H1 (cell line): ENCODE measurements at places on chromosomes 13 and 19.
A peak's percentile ranks its signal among the peaks of the same experiment; 100 is the strongest.

GRCh38 chr19:31057476-31057875 is 291.8 kb downstream of the TSHZ3 start:
- H3K27ac ChIP-seq = no peak overlapping the region
- no peaks in the 10 kb centered on the region for H3K27me3 ChIP-seq
- no peak overlapping the region for H3K4me3 ChIP-seq
- H3K36me3 ChIP-seq = no peaks in the 10 kb centered on the region

DNA sequence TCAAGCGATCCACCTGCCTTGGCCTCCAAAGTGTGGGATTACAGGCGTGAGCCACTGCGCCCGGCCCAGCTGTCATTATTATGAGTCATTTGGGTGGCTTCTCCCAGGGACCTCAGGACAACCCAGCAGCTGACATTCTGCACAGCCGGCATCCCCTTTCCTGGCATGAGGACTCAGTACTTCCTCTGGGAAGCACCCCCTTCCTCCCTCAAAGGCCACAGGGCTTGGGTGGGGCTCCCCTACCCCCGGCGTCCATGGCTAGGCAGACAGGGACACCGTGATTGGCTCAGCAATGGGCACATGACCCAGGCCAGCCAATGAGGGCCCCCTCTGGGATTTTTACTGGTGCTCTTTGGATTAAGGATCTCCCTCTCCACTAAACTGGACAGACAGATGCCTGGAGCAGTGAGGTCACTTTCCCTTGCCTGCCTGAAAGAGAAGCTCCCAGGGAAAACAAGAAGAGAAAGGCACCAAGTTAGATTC is 6.0 kb downstream of the KANK2 start:
- H3K36me3 ChIP-seq = peaks cover 27% of the 10 kb centered on the region
- no peaks in the 10 kb centered on the region for H3K4me1 ChIP-seq
- H3K27me3 ChIP-seq = no peaks in the 10 kb centered on the region
- DNase-seq = peak; percentile 59

DNA sequence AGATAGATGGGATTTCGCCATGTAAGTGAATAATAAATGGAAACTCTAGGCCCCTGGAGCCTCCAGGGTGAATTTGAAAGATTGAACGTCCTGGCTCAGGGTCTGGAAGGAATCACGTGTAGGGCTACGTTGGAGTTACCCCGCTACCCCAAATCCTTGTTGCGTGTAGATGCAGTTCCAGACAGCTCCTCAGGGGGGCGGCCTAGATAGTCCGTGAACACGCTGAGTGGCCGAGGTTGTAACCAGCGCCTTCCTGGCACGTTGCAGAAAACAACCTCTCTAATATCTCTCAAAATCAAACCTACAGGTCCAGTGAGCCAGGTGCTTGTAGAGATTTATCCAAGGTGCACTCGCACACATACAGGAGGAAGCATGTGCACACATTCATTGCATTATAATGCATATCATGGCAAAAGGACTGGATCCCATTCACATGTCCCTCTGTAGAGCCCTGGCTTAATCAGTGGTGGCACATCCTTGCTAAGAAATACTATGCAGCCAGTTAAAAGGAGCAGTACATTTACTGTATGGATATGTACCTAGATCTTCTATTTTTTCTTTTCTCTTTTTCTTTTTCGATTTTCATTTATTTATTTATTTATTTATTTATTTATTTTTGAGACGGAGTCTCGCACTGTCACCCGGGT is 2.5 kb upstream of the KEAP1 start:
- no peak overlapping the region for H3K4me3 ChIP-seq
- no peak overlapping the region for H3K27ac ChIP-seq
- no peaks in the 10 kb centered on the region for H3K4me1 ChIP-seq

- DNase-seq = no peak
- H3K27ac ChIP-seq = no peak overlapping the region
- H3K4me3 ChIP-seq = no peak overlapping the region
- no peaks in the 10 kb centered on the region for H3K27me3 ChIP-seq
Observed at GRCh38 chr19:47650700-47651099, 41.8 kb downstream of the BICRA start.

DNA sequence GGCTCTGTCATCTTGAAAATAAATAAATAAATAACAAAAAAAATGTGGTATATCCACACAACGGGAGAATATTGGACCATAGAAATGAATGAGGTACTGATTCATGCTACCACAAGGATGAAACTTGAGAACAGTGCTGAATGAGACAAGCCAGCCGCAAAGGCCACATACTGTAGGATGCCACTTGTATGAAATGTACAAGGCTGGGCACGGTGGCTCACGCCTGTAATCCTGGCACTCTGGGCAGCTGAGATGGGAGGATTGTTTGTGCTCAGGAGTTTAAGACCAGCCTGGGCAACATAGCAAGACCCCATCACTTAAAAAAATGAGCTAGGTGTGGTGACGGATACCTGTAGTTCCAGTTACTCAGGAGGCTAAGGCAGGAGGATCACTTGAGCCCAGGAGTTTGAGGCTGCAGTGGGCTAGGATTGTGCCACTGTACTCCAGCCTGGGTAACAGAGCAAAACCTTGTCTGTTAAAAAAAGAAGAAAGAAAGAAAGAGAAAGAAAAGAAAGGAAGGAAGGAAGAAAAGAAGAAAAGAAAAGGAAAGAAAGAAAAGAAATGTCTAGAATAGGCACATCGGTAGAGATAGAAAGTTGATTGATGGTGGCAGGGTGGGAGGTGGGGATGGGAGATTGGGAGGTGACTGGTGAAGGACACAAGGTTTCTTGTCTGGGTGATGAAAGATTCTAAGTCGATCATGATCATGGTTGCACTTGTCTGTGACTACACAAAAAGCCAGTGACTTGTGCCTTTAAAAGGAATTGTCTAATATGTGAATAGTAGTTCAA is 20.3 kb downstream of the HPN start:
- H3K27me3 ChIP-seq = peaks cover 2% of the 10 kb centered on the region; the same call in 1 of the 2 replicates
- no peak for DNase-seq
- H3K27ac ChIP-seq = no peak overlapping the region
- H3K36me3 ChIP-seq = no peaks in the 10 kb centered on the region

DNA sequence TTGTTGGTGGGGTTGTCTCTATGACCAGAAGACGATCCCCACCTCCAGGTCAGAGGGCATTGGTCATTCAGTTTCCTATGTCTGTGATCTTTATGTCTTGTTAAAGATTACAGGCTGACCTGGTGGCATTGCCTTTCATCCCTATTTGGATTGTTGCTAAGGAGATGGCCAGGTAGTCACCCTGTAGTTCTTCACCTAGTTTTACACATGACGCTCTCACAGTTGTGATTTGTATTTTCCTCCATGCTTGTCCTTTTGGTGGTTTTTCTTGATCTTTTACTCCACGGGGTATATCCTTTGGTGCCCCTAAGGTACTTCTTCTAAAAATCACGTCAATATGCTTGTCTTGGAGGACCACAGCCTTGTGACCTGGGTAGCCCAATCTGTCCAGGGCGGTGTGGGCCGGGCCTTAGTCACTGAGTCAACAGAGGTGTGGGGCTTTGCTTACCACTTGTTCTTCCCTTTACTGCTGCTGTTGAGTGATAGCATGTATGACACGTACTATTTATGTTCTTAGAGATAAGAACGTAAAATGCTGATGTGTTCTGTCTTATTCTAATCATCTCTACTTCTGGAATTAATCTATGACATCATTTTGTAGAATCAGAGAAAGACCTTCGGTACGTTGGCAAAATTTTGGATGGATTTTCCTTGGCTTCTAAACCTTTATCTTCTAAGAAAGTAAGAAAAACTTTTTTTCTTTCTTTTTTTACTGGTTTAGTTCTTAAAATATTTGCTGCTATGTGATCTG is 20.1 kb downstream of the GPATCH1 start:
- H3K36me3 ChIP-seq = peaks cover 11% of the 10 kb centered on the region
- no peak for DNase-seq
- H3K27me3 ChIP-seq = no peaks in the 10 kb centered on the region
- H3K4me1 ChIP-seq = no peaks in the 10 kb centered on the region
- H3K4me3 ChIP-seq = no peak overlapping the region
- no peak overlapping the region for H3K27ac ChIP-seq

DNA sequence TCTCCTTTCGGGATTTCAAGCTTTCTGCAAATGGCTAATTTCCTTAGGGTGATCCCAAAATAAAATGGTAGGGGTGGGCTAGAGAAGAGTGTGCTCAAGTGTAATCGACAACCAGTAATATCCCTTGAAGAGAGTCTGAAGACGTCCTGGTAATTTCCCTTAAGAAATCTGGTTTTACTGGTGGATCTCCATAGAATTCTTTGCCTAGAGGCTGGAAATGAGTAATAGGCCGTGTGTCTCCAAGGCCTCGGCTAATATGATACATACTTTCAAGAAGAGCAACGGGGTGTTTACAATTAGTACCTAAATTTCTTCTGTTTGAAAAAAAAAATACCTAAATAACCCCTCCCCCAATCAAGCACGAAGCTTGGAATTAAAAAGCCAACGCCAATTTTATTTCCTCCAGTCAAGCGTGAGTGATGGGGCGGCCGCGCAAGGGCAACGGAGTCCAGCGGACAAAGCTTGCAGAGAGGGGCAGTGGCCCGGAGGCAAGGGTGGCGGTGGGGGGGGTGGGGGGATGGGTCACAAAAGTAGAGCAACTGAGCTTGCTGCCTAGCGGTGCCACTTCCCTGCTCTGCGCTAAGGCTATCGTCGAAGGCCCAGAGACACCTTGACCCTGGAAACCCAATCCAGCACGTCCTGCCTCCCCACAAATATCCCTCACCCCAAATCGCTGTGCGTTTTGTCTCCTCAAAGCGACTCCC is 7.8 kb downstream of the SOX21 start:
- H3K4me1 ChIP-seq = peaks cover 30% of the 10 kb centered on the region
- no peak overlapping the region; the same call in 1 of the 2 replicates for H3K4me3 ChIP-seq
- H3K36me3 ChIP-seq = no peaks in the 10 kb centered on the region
- peak; percentile 69 for DNase-seq

DNA sequence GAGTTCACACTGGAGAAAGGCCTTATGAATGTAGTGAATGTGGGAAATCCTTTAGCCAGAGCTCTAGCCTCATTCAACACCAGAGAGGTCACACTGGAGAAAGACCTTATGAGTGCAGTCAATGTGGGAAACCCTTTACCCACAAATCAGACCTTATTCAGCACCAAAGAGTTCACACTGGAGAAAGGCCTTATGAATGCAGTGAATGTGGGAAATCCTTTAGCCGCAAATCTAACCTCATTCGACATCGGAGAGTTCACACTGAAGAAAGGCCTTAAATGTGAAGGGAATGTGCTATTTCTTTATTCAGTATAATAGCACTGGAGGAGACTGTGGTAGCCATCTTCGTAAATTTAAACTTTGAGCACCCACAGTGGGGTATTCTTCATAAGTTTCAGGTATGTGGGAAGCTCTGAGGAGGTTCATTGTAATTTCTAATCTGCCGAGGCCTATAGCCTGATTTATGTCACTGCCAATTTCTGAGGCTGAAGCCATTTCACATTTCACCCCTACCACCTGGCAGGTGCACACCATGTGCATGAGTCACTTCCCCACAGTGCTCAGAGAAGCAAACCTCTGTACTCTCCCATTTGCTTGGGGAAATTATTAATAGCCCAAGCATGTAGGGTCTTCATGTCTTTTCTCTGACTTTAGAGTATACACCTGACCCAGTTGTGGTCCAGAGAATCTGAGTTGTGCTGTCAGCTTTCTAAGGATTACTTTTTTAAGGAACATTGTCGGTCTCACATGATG is 6.4 kb downstream of the ZNF551 start:
- DNase-seq = no peak
- H3K27me3 ChIP-seq = no peaks in the 10 kb centered on the region
- H3K4me1 ChIP-seq = no peaks in the 10 kb centered on the region; the same call in 1 of the 2 replicates
- peaks cover 28% of the 10 kb centered on the region for H3K36me3 ChIP-seq

- H3K4me3 ChIP-seq = no peak overlapping the region
- no peaks in the 10 kb centered on the region for H3K27me3 ChIP-seq
- H3K4me1 ChIP-seq = peaks cover 2% of the 10 kb centered on the region
- no peak for DNase-seq
- no peak overlapping the region for H3K27ac ChIP-seq
Observed at GRCh38 chr13:62593804-62594203, 1178.2 kb upstream of the PCDH20 start.

DNA sequence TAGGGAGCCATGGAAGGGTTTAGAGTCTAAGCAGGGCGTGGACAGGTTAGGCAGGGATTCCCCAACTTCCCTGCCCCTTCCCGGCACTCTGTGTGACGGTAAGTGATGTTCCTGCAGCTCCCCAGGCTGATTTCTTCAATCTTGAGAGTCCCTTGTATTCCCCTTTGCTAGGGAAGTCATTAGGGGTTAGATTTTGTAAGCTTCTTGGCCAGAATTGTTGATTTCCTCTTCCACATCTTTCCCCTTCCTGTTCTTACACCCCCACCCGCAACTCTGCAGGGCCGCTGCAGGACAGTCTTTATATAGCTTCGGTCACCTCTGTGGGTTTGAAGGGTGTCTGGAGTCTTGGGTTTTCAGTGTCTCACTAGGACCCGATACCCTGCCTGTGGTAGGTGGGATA is 10.6 kb upstream of the ADGRE1 start:
- H3K27me3 ChIP-seq = no peaks in the 10 kb centered on the region
- no peaks in the 10 kb centered on the region for H3K36me3 ChIP-seq
- H3K4me1 ChIP-seq = no peaks in the 10 kb centered on the region
- H3K4me3 ChIP-seq = no peak overlapping the region
- DNase-seq = no peak

DNA sequence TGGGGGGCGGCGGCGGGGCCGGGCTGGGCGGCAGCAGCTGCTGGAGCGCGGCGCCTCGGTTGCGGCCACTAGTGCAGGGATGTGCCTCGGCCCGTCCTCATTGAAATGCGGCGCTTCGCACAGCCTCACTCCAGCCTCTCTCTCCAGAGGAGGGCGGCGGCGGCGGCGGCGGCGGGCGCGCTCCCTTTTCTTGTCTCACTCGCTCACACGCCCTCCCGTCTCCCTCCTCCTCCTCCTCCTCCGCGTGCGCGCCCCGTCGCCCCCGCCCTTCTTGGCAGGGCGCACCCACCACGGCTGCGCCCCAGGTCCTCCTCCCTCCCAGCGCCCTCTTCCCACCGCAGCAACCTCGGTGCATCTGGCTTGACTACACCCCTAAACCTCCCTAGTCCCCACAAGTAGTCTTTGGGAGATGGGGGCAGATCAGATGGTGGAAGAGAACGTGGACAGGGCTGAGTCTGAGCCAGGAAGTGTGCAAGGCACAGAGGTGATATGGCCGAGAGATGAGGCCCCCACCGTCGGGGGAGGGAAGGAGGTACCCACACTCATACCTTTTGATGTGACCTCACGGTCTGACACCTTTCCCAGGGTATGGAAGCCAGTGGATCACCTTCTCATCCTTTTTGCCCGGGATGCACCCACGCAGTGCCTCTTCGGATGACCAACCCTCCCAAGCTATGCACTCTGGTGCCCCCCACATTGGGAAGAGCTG is at the start of gene DCLK1:
TSS of gene DCLK1 (minus strand) at position 161 of the 709 bp plus-strand sequence.
- H3K4me1 ChIP-seq = peaks cover 8% of the 10 kb centered on the region
- H3K4me3 ChIP-seq = peak within 1 kb of the TSS; percentile 75
- H3K27me3 ChIP-seq = peaks cover 28% of the 10 kb centered on the region
- DNase-seq = no peak

DNA sequence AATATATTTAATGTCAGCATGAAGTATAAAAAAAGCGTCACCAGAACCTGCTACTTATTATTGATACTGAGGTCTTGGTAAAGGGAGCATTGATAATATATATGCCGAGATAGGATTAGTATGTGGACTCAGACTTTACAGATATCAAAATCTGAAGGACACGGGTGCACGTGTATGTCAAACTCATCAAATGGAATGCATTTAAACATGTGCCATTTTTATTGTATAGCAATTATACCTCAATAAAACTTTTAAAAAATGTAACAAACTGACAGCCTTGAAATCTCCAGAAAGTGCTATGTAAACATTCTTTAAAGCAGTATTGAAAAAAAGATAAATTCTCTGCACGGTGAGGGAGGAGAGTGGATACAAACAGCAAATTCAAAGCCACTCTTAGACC is 157.9 kb downstream of the RNF17 start:
- no peaks in the 10 kb centered on the region for H3K27me3 ChIP-seq
- H3K4me1 ChIP-seq = no peaks in the 10 kb centered on the region
- no peak for DNase-seq
- H3K4me3 ChIP-seq = peak overlapping the region; percentile 70
- H3K36me3 ChIP-seq = no peaks in the 10 kb centered on the region
